ENCODE measurements at places on chromosomes 11 and 22.

GRCh38 chr11:69660001-69660500, 15.1 kb downstream of the LTO1 start:
- no peak for DNase-seq

DNA sequence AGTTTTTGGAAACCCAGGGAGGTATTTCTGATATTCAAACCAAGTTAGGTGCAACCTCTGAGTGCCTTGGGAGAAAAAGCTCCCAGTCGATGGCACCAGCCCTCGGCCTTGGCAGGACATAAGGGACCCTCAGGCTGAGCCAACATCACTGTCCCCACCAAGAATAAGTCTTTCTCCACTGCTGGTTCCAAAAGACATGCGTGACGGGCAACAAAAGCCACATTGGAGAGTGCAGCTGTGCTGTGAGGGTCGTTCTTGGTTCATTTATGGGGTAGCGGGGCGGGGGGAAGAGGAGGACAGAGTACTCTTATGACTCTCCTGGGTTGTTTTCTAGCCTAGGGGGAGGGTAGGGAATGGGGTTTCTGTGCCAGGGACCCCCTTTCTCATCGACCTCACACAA, 11.2 kb upstream of the TPCN2 start:
- DNase-seq = no peak

GRCh38 chr11:18936002-18936673, 3.1 kb downstream of the MRGPRX1 start:
- DNase-seq = no peak

DNA sequence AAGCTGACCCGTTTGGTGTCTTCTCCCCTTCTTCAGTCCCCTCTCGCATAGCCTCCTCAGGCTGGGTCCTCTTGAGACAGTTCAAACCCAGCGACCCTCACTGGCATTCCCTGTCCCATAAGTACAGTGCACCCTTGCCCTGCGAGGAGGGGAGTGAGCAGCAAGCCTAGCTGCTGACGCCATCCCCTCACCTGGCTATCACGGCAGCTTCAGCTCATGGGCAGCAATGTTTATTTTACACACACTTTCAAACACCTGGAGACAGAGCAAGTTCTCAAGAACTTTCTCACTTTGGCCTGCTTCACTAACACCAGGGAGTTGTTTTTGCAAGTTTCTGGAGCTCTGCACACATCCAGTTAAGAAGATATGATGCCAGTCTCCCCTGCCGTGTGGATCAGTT, 189.6 kb upstream of the E2F8 start:
- no peak for DNase-seq

- DNase-seq = no peak
These were observed at the start of gene ZDHHC8 for GRCh38 chr22:20131597-20131858. TSS of gene ZDHHC8 (plus strand) at chr22:20131804. CDS start at chr22:20131948, 144 bp downstream.

GRCh38 chr11:96079691-96080090, 155.8 kb upstream of the MTMR2 start:
- no peak for DNase-seq

DNA sequence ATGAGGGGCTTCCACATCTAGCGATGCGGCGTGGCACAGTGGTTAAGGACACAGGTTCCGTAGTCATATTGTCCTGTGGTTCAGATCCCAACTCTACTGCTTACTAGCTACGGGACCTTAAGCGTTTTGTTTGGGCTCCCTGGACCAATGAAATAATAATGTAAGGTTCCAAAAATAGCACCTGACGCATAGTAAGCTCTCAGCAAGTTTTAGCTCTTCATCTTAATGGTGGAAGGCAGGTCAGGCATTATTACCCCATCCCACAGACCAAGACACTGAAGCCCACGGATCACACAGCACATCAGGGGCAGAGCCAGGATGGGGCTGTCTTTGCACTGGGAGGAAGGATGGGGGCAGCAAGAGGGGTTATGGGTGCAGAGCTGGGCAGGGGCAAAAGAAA, 13.0 kb downstream of the DNAJB13 start:
- DNase-seq = no peak

DNA sequence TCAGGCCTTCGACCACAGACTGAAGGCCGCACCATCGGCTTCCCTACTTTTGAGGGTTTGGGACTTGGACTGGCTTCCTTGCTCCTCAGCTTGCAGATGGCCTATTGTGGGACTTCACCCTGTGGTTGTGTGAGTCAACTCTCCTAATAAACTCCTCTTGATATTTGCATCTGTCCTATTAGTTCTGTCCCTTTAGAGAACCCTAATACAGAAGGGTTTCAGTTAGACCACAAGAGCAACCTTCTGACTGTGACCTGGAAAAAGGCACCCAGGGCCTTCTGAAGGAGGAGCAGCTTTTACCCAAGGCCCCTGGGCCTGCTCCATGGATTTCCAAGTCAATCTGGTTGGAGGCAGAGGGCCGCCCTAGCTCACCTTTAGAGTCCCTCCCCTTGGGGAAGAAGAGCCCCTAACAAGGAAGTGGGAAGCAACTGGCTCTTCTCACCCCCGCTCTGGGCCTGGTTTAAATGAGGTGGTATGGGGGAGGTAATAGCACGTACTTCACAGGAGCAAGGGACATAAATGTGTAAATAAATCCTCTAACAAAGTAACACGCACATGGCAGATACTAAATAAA, 11.2 kb upstream of the CHST1 start:
- no peak for DNase-seq

- DNase-seq = no peak
These were observed 3.0 kb downstream of the ASCL2 start for GRCh38 chr11:2267306-2267850.
